ENCODE measurements at places on chromosomes 3 and 15. TPM values are rescaled to one million over a fixed set of nuclear protein-coding genes. Genes with fewer than 3 reads are reported as not detected.

The AMOTL2 gene
- polyA plus RNA-seq: 176 TPM

The TNK2 gene
- 13.4 TPM for polyA plus RNA-seq

The MYLK gene
- 299 TPM for polyA plus RNA-seq

The CELSR3 gene
- 0.63 TPM for polyA plus RNA-seq

The ERICH6 gene
- not detected for polyA plus RNA-seq

- DNase-seq: no peak
- no peak overlapping the region for H3K27ac ChIP-seq
- H3K4me3 ChIP-seq: no peak overlapping the region
- no peaks in the 10 kb centered on the region for H3K36me3 ChIP-seq
- H3K4me1 ChIP-seq: no peaks in the 10 kb centered on the region
- H3K27me3 ChIP-seq: peaks cover 26% of the 10 kb centered on the region
Observed at GRCh38 chr3:72176537-72177041, 391.6 kb upstream of the PROK2 start.

GRCh38 chr3:45806072-45806471 lies 9.7 kb upstream of the SLC6A20 start:
- no peaks in the 10 kb centered on the region for H3K36me3 ChIP-seq
- no peak overlapping the region for H3K27ac ChIP-seq
- no peak for DNase-seq
- peaks cover 23% of the 10 kb centered on the region for H3K27me3 ChIP-seq
- no peaks in the 10 kb centered on the region for H3K4me1 ChIP-seq

GRCh38 chr15:73318463-73319351 lies 50.1 kb downstream of the HCN4 start:
- no peaks in the 10 kb centered on the region for H3K36me3 ChIP-seq
- peaks cover 30% of the 10 kb centered on the region for H3K27me3 ChIP-seq
- H3K27ac ChIP-seq: no peak overlapping the region
- H3K4me3 ChIP-seq: no peak overlapping the region
- H3K4me1 ChIP-seq: no peaks in the 10 kb centered on the region

GRCh38 chr3:66572938-66573710 lies 72.3 kb upstream of the LRIG1 start:
- DNase-seq: no peak
- H3K36me3 ChIP-seq: no peaks in the 10 kb centered on the region
- H3K27ac ChIP-seq: no peak overlapping the region
- no peak overlapping the region for H3K4me3 ChIP-seq

- no peak for DNase-seq
- H3K4me3 ChIP-seq: no peak overlapping the region
- no peak overlapping the region for H3K27ac ChIP-seq
- no peaks in the 10 kb centered on the region for H3K36me3 ChIP-seq
Observed at GRCh38 chr15:23074684-23075083, 35.3 kb upstream of the TUBGCP5 start.

- H3K27me3 ChIP-seq: no peaks in the 10 kb centered on the region
- no peak for DNase-seq
- H3K36me3 ChIP-seq: no peaks in the 10 kb centered on the region
- H3K4me3 ChIP-seq: no peak overlapping the region
Observed at GRCh38 chr3:96900031-96900430, 85.6 kb downstream of the EPHA6 start.

DNA sequence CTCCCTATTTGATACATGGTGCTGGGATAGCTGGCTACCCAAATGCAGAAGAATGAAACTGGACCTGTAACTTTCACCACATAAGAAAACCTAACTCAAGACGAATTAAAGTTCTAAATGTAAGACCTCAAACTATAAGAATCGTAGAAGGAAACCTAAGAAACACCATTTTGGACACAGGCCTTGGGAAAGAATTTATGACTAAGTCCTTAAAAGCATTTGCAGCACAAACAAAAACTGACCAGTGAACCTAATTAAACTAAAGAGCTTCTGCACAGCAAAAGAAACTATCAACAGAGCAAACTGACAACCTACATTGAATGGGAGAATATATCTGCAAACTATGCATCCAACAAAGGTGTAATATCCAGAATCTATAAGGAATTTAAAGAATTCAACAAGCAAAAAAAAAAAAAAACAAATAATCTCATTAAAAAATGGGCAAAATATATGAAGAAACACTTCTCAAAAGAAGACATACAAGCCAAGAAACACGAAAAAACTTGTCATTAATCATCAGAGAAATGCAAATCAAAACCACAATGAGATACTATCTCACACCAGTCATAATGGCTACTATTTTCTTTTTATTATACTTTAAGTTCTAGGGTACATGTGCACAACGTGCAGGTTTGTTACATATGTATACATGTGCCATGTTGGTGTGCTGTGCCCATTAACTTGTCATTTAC lies 37.0 kb downstream of the HDGFL3 start:
- H3K27ac ChIP-seq: peak overlapping the region; percentile 56
- no peaks in the 10 kb centered on the region for H3K27me3 ChIP-seq
- no peaks in the 10 kb centered on the region for H3K36me3 ChIP-seq
- peaks cover 2% of the 10 kb centered on the region for H3K4me1 ChIP-seq
- peak; percentile 62 for DNase-seq
- no peak overlapping the region for H3K4me3 ChIP-seq

DNA sequence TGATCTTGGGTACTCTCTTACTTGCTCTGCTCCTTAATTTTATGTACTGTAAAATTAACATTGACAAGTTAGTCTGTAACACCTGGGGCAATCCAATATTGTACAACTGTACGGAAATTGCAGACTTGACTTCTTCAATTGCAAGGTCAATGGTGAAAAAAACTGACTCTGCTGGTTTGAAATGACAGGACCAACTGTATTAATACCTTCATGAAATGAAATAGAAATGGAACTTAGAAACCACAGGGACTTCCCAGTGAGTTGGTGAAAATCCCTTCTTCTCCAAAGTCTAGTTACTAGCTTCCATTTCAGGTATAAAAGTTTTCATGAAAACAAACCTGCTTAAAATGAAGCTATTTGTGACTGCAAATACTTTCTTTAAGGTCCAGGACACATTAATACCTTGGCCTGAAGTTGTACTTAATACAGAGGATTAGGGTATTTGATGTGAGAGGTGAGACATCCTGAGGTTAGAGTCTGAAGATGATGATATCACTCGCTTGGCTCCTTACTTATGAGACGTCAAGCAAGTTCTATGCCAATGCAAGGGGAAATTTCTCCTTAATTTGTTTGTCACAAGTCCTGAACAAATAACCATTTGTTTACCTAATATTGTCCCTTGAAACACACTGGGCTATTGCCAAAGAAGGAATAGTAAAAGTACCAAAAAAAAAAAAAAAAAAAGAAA lies 226.2 kb upstream of the TP63 start:
- H3K36me3 ChIP-seq: no peaks in the 10 kb centered on the region
- H3K4me3 ChIP-seq: no peak overlapping the region
- DNase-seq: no peak

DNA sequence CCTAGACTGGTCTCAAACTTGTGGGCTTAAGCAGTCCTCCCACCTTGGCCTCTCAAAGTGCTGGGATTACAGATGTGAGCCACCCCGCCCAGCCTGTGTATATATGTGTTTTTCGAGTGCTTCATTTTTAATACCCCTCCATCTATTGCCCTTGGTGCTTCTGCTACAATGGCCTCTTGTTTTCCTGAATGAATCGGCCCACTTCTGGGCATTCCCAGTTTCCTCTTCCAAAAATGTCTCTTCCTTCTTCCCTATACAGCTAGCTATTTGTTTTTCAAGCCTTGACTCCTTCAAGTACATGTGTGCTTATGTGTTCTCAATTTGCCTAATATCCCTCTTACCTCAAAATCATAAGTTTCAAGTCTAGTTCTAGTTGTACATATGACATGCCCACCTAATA lies 16.7 kb downstream of the DIPK2A start:
- H3K27me3 ChIP-seq: no peaks in the 10 kb centered on the region
- DNase-seq: no peak
- peaks cover 3% of the 10 kb centered on the region for H3K36me3 ChIP-seq
